ENCODE measurements at places on chromosomes 13 and 19.

DNA sequence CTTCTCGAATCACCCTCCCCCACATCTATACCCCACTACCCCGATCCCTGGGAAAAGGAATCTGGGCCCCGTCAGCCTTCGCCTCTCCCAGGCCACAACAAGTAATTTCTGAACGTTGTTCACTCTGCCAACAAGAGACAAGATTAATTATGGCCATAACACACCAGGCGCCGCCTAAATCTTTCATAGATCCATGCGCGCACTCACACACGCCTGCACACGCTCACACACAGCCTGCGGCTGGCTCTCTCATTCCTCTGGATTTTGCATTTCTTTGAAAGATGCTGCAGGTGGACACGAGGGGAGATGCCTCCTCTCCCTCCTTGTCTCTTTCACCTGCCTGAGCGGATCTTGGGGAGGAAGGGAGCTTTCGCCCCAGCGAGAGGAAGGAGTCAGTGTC, 17.1 kb downstream of the ZNRF4 start:
- no peak for DNase-seq

GRCh38 chr13:65638572-65639168, 1591.5 kb downstream of the PCDH9 start:
- no peak for DNase-seq

DNA sequence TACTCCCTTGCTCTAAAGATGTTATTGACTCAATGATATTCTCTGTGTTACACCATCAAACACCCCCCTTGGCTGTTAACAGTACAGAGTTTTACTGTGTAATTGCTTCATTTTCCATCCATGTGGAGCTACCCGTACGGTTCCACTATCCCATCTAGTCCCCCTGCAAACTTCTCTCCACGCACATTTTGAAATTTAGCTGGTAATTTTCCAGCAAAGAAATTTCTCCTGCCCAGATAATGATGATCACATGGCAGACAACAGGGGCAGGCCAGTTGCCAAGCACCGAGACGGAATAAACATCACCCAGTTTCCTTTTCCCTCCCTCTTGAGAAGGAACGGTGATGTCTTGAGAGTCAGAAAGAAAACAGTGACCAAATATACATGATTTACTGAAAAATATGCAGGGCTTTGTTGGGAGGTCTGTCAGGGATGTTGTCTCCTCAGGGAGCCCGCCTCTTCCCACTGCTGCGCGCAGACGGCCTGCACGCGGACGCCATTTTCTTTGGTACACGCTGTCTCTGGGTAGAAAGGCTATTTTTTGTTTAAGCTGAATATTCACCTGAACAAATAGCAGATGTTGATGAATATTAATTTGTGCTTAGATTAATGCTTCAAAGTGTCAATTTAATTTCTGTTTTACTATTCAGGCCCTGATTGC, 109.9 kb downstream of the OLFM4 start:
- no peak for DNase-seq

DNA sequence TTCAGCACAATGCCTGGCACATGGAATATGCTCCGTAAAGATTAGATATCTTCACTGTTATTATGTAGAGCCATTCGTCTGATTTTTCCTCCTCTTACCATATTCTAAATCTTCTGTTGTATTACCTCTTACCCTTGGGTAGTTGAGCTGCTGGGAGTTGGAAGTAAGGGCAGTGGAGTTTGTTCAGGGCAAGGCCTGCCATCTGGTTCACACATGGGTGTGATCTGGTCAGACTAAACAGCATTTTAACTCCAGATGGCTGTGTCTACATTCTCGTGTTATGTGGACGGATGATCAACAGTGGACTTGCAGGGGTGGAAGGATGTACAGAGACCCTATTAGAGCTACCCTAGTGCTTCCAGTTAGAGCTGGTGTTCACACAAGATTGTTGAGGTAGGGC, 164.9 kb downstream of the ZIC5 start:
- no peak for DNase-seq

- no peak for DNase-seq
These were observed 1297.0 kb upstream of the ATXN8OS start for GRCh38 chr13:68810660-68811059.

- DNase-seq = no peak
These were observed 361.5 kb downstream of the OXGR1 start for GRCh38 chr13:96632536-96633320.

DNA sequence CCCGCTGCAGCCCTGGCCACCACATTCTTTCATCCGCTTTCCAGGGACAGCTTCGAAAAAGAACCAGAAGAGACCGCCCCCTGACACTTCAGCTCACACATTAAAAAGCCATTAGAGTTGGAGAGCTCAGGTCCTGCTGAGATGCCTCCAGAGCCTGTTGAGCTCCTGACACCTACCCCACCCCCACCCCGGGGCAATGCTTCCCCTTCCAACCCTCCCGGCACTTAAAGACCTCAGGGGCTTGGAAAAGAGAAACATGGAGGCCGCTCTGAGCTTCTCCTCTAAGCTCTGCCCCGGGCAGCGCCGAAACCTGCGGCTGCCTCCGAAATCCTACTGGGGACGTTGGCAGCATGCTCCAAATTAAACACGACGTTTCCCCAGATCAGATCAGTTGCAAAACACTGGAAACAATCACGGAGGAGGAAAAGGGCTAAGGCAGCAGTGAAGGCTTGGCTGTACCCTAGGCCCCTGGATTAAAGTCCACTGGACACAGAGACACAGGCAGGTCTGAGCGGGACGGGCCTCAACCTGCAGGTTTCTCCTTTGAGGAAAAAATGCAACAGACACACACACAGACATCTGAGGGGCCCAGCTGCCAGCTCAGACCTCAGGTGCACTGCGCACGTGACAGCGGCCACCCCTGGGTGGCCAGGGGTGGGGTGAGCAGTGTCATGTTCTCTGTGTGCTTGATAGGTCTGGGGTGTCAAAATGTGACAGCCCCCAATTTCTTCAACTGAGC, 9.6 kb downstream of the SH3GL1 start:
- DNase-seq = no peak

- no peak for DNase-seq
These were observed 12.6 kb upstream of the OLFM4 start for GRCh38 chr13:53015971-53016370.

GRCh38 chr19:17075035-17075863, at the start of the genes HAUS8 and MYO9B:
TSS of gene HAUS8 (minus strand) at chr19:17075452. CDS start at chr19:17075422, 30 bp downstream.
TSS of gene MYO9B (plus strand) at chr19:17075777. CDS start at chr19:17101718, 25,941 bp downstream.
- peak; percentile 100 for DNase-seq

- DNase-seq = no peak
These were observed 1213.1 kb downstream of the OLFM4 start for GRCh38 chr13:54241719-54242118.

GRCh38 chr19:7973883-7974282, 30.4 kb upstream of the TIMM44 start:
- no peak for DNase-seq

DNA sequence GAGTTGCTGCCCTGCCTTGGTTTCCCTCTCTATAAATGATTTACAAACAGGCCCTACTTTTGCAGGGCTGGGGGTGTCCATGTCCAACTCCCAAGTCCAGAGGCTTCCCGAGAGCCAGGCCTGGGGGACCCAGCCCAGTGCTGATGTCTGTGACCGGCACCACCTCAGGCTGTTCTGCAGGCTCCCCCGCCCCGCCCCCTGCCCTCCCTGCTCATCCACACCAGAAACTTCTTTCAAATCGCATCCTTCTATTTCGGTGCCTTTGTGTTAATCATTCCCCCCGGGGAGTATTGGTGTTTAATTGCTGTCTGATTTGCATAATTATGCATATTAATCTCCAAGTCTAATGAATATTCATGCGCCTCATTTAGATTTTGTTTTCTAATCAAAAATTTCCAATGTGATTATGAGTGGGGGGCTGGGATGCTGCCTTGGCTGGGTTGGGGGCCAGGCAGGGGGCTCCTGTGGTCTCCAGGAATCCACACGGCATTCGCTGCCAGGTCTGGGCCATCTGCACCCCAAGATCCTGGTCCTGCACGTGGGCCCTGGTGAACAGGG, 19.1 kb downstream of the TCF3 start:
- DNase-seq = no peak

DNA sequence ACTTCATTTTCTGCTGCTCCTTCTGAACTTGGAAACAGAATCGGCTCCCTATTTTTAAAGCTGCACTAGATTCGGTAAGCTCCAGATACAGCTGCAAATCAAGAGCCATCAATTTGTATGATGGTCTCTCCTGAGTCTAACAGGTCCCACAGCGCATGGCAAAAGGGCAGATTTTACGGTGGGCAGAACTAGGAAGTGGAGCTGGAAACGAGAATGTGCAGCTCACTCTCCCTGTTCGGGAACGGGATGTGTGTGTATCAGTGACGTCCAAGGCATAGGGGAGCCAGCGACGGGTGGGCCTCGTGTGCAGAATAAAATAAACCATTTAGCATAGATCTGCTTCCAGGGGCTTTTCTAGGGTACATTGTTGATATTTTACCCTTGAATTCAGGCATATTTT, 74.2 kb downstream of the COL4A1 start:
- DNase-seq = no peak

DNA sequence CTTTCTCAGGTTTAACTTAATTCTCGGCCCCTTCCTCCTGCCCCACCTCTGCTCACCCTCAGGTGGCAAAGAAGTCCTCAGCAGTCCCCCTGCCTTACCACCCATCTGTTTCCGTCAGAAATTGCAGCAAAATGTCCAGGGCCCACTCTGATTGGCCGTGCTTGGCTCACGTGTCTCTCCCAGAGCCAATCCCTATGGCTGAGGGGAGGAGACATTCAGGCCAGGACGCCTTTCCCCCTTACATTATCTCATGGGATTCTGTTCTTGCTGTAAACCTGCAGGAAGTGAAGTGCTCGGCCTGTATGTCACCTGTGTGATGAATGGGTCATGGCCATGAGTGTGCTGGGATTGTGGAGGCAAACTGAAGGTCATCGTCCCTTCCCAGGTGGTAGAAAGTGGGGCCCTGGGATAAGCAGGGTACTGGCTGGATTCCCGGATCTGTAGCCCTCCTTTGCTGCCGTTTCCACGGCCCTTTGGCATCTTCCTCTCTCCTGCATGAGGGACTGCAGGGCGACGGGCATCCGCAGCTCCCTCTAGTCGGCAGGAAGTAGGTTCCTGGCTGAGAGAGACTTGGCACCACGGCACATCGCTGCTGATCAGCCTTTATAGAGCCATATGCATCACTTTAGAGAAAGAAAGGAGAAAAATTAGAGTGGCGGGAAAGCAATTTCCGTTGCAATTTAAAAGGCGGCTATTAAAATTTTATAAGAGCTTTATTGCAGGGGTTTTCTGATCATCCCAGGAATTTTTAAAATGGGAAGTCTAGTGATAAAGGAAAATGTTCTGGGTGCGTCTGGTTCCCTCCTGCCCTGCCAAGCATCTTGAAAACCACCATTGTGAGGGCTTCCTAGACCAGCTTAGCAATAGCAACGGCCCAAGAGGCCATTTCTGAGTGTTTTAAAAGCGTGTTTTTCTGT, 118.2 kb downstream of the SIPA1L3 start:
- DNase-seq = no peak

DNA sequence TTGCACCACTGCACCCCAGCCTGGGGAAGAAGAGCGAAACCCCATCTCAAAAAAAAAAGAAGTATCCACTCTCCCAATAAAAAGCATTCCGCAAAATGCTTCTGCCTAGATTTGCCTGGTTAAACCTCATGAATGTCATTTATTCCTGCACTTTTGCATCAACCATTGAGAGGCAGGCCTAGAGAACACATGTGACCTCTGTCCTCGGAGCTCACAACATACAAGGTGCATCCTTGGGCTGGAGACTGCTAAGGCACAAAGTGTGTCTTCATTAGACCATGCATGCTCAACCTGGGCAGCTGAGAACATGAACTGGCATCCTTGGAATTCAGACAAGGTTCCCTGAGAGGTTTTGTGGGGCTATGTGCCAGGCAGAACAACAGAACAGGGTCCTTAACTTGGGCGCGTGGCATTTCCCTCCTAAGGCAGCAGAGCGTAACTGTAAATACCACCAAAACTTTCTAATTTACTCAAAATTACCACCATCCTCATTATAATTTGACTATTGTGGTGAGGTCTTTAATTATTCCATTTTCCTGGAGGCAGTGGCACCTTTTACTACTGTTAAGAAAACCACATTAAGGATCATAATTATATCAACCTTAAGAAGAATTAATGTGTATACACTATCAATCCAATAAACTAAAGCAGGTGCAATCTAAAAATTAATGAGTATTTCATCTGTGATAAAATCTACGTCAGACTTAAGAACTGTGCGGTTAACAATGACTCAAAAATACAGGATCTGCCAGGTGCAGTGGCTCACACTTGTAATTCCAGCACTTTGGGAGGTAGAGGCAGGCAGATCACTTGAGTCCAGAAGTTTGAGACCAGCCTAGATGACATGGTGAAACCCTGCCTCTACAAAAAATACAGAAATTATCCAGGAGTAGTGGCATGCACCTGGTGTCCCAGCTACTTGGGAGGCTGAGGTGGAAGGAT, 13.8 kb downstream of the RCBTB1 start:
- no peak for DNase-seq

DNA sequence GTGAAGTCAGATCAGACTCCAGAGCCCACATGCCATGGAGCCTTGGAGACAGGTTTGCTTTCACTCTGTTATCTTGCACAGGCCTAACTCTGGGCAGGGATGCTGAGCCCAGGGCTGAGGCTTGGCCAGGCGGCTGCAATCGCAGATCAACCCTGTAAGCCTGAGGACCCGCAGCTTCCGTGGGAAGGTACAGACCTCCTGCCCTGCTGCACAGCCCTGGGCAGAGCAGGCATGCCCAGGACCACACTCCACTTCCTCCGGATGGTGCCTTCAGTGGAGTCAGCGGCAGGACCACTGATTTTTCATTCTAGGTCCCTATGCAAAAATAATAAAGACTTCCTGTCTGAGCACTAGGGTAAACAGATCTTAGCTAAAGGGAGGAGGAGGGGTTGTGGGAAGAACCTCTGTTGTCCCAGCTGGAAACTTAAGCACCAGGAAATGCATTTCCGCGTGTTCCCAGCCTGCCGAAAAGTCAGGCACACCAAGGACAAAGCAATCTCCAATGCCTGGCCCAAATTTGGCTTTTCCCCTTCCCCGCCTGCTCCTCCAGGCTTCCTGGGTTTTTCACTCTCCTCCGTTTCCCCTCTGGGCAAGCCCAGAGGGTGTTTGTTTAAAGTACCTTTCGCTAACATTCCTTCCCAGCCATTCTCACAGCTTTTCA, 87.3 kb downstream of the KCTD15 start:
- DNase-seq = no peak

DNA sequence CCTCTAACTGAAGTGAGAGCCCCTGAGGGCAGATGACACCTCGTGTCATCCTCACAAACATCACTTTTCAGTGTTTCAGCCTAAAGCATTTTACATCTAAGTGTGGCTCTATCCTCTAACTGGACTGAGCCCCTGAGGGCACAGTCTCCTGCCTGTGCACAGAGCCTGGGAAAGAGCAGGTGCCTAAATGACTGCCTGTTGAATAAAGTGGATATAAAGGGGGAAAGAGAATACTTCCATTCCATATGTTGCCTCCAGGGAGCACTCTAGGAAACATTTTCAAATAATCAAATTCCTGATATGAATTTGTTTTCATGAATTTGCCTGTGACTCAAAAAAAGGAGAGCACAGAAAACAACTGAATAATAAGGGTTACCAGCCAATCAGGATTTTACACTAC, 32.2 kb downstream of the CNMD start:
- no peak for DNase-seq

DNA sequence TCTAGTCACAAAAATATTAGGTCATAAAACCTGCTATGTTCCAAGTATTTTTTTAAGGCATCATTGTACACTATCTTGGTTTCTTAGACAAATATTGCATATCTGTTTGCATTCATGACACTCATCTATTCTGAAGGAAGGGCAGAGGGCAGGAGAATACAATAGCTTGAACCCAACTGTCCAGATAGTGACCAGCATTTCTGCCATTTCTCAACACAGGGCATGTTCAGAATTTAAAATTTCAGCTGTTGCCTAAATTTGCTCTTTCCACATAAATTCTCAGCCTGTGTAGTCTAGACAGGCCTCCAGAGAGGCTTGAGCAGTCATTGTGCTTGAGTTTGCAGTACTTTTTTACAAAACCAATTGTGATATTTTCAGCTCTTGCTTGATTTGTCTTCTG, 119.5 kb downstream of the ZAR1L start:
- no peak for DNase-seq

All from activated gamma-delta T cell treated with anti-CD3 and anti-CD28 coated beads, Interleukin-2, amount 50 U/mL, for 16 hours (primary cell).